NCI-H446 (cell line): ENCODE measurements at places on chromosomes 12 and 14.

GRCh38 chr12:6171409-6172015, 28.7 kb upstream of the CD9 start:
- DNase-seq, result no peak

GRCh38 chr14:74503291-74503937, 9.8 kb downstream of the ISCA2 start:
- no peak for DNase-seq

GRCh38 chr12:39372929-39373328, 70.0 kb downstream of the KIF21A start:
- DNase-seq, result no peak

GRCh38 chr14:24271834-24272263, 452 bp upstream of the RABGGTA start:
- no peak for DNase-seq

GRCh38 chr12:99413751-99414150, 233.8 kb upstream of the GARIN6 start:
- no peak for DNase-seq

- DNase-seq, result no peak
Observed at GRCh38 chr12:132076711-132077110, 67.4 kb downstream of the DDX51 start.

- no peak for DNase-seq
Observed at GRCh38 chr12:92472201-92472600, 230.6 kb upstream of the PLEKHG7 start.

GRCh38 chr12:108346727-108347710, 7.9 kb upstream of the CMKLR1 start:
- DNase-seq, result no peak

- no peak for DNase-seq
Observed at GRCh38 chr12:79069009-79069408, 204.4 kb downstream of the SYT1 start.

DNA sequence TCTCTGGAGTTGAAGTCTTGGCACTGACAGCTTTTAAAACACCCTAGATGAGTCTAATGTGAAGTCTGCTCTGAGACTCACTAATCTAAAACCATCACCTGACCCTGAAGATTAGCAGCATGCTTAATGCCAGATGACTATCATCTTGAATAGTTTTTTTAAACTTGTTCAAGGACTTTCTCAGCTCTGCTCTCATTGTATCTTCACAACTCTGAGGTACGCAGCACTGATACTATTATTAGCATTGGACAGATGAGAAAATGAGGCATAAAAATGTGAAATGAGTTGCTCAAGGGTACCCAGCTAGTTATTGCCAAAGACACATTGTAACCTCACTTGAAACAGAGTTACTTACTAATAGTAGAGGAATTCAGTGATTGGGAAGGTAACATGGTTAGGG, 4.8 kb downstream of the SLC38A1 start:
- no peak for DNase-seq

DNA sequence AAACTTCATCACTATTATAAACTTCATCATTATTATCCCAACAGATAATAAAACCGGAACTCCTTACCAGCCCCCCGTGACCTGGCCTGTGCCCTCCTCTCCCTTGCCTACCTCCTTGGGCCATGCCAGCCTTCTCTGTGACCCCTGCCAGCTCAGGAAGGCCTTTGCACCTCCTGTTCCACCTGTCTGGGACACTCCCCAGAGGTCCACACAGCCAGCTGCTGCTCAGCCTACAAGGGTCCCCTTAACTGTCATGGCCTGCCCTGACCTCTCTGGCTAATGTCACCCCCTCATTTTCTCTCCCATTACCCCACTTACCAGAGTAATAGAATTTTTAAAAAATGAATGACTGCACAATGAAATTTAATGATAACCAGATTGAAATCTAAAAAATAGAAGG, 121.0 kb downstream of the NCOR2 start:
- no peak for DNase-seq

GRCh38 chr12:116931665-116932064, 20.9 kb downstream of the FBXW8 start:
- DNase-seq, result no peak

GRCh38 chr14:94473666-94474410, 2.2 kb downstream of the SERPINA9 start:
- no peak for DNase-seq

GRCh38 chr12:59716043-59716442, 120.2 kb downstream of the SLC16A7 start:
- no peak for DNase-seq

GRCh38 chr14:32006263-32007110, 70.6 kb upstream of the ARHGAP5 start:
- DNase-seq, result no peak

- DNase-seq, result no peak
Observed at GRCh38 chr14:24249230-24250021, 7.0 kb upstream of the TINF2 start.

DNA sequence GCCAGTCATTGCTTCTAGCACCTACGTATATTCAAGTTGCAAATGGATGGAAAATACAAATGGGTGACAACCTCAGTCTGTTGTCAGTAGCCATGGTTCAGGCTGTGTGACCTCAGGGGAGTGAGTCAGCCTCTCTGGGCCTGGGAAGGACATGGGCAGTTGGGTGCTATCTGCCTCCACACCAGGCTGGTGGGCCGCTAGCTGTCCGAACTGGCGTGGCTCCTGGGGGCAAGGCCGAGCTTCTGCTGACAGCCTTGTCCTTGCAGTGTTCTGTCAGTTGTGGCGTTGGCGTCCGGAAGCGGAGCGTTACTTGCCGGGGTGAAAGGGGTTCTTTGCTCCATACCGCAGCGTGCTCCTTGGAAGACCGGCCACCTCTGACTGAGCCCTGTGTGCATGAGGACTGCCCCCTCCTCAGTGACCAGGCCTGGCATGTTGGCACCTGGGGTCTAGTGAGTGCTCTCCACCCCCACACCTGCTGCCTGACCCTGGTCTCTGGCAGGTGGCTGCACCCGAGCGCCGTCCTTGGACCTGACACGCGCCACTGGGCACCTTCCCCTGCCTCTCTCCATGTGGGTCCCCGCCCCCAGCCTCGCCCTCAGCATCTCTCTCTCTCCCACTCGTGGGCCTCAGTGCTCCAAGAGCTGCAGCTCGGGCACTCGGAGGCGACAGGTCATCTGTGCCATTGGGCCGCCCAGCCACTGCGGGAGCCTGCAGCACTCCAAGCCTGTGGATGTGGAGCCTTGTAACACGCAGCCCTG, 17.1 kb downstream of the PAPLN start:
- no peak for DNase-seq

GRCh38 chr12:131044136-131044535, 90.4 kb downstream of the ADGRD1 start:
- no peak for DNase-seq

DNA sequence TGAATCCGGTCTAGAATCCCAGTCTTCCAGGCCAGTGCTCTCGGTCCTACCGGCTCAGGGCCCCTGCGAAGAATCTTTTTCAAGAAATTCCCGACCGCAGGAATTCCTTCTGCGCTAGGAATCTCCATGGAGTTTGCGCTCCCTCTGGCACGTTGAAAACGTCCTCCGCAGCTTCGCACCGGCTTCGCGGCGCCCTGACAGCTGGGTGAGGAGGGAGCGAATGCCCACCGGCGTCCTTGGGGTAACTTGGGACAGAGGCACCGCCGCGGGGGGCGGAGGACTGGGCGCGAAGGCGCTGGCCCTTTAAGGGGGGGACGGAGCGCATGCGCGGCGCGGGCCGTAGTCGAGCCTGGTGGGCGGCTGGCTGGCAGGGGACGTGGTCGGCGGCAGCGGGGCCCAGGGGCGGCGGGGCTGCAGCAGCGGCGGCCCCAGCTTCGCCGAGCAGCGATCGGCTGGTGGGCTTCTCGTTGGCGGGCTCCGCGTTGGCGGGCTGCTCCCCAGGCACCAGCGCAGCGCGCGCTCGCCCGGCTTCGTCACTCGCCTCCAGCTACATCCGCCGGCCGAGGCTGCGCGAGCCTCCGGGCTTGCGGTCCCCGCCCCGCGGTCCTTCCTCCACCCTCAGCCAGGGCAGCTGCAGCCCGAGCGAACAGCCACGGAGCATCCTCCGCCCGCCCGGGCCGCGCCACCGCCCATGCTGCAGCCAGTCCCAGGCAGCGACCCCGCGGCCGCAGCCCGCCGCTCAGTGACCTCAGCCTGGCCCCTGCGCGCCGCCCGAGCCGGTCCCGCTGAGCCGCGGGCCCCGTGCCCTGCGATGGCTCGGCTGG, at the start of gene VASH1:
Gene VASH1, plus strand, starts transcription at position 333 of the 824 bp plus-strand sequence. CDS start 1,354 bp downstream, outside the sequence.
- peak; percentile 63 for DNase-seq

GRCh38 chr14:51873221-51873893, 12.9 kb downstream of the GNG2 start:
- DNase-seq, result peak; percentile 59
